Progenitor cell of endocrine pancreas (in vitro differentiated cells): ENCODE measurements at places on chromosomes 2 and 18.

DNA sequence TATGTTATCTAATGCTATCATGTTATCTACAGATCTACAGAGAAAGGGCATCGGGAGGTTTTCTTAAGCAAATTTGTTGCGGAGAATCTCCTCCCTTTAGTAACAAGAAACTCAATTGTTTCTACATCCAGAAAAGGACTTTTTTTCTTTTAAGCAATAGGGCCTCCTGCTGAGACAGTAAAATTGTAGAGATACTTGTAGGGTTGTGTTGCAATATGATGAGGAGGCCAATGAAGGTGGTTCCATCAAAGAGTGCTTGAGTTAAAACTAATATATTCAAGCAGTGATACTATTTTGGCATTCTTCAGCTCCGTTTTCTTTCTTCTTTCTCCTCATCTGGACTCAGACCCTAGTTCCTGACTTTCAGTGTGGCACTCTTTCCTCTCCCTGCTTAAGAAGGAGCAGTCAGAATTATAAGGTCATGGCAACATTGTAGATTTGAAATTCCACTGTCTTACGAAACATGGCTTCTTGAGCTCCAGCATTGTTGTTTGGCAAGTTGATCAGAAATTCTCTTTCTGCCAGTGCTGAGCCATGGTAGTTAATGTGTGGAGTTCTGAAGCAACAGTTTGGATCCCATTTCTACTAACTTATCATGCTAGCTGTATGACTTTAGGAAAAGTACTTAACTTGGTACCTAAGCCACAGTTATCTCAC, 202.0 kb upstream of the SLC14A2 start:
- DNase-seq, result no peak

DNA sequence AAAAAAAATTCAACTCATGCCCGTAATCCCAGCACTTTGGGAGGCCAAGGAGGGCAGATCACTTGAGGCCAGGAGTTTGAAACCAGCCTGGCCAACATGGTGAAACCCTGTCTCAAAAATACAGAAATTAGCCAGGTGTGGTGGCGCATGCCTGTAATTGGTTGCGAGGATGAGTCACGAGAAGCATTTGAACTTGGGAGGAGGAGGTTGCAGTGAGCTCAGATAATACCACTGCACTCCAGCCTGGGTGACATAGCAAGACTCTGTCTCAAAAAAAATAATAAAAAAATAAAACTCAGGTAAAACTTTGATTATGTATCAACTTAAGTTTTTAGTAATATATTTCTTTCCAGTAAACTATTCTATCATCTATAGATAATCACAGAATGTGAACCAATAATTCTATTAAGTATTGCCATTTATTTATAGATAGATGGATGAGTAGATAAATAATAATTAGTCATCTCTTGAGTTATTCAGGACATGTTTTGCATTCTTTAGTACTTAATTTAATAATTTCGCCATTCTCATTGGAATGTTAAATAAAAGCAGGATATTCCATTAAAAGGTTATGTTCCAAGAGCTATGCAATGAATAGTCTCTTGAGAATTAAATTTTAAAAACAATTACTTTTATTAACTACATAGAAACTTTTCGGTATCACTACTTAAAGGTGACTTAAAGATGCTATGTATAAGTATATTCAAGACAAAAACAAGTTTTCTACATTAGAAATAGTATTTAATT, 48.7 kb downstream of the WDPCP start:
- no peak for DNase-seq

GRCh38 chr18:70288171-70288850, 534 bp upstream of the SOCS6 start:
- DNase-seq, result no peak

GRCh38 chr2:173109253-173110188, 33.9 kb downstream of the MAP3K20 start:
- DNase-seq, result no peak

GRCh38 chr2:214127571-214127970, 283.3 kb upstream of the VWC2L start:
- DNase-seq, result no peak

DNA sequence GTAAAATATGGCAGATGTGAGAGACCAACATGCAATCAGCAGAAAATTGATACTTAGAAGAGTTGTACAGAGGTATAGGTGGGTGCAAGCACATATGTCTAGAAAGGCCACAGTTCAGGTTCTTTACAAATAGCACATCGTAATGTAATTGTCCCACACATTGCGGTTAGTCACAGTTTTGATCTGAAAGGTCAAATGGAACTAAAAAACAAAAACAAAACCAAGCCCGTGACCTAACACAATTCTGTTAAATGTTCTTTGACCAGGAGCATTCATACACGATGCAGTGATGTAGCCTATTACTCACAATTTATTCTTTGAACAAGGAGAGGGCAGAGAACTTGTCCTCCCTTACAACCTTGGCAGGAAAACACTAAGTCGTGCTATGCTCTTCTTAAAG, 108.9 kb upstream of the MAP4K3 start:
- no peak for DNase-seq

DNA sequence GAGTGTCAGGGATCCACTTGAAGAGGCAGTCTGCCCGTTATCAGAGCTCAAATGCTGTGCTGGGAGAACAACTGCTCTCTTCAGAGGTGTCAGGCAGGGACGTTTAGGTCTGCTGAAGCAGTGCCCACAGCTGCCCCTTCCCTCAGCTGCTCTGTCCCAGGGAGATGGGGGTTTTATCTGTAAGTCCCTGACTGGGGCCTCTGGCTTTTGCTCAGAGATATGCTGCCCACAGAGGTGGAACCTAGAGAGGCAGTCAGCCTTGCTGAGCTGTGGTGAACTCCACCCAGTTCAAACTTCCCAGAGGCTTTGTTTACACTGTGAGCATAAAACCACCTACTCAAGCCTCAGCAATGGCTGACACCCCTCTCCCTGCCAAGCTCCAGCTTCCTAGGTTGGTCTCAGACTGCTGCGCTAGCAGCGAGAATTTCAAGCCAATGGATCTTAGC, 38.1 kb downstream of the PLEK start:
- DNase-seq, result no peak

GRCh38 chr18:6921571-6921970, 192.1 kb downstream of the ARHGAP28 start:
- no peak for DNase-seq

DNA sequence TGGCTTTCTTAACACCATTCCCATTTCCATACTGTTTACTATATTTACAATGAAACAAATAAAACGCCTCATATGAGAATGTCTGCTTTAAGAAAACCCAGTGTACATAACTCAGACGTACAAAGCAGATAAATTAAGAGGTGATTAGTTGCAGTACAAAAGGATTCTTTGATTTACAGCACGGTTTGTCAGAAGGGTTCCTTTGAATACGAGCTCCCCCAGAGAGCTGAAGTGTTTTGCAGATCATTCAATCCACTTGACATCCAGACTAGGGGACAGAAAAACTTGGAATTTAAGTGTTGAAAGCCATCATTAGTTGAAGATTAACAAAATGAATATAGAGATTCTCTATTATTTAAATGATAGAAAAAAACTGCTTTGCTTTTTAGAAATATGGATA, 72.5 kb downstream of the RAPGEF4 start:
- DNase-seq, result no peak

DNA sequence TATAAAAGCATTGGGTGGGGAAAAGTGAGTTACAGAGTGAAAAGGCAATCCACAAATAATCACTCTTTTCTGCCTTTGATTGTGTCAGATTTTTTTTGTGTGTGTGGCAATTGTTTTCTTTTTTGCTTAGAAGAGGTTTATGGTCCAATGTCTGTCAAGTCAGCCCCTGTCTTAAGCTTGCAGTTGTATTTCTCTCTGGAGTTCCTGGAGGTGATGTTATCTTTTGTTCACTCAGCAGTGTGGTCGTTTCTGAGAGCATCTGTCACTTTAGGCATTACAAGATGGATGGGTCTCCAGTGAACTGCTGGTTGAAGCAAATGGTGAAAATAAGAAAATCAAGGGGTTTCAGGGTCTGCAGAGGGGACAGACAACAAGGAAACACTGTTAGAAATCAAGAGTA, 121.3 kb downstream of the GREB1L start:
- DNase-seq, result no peak

DNA sequence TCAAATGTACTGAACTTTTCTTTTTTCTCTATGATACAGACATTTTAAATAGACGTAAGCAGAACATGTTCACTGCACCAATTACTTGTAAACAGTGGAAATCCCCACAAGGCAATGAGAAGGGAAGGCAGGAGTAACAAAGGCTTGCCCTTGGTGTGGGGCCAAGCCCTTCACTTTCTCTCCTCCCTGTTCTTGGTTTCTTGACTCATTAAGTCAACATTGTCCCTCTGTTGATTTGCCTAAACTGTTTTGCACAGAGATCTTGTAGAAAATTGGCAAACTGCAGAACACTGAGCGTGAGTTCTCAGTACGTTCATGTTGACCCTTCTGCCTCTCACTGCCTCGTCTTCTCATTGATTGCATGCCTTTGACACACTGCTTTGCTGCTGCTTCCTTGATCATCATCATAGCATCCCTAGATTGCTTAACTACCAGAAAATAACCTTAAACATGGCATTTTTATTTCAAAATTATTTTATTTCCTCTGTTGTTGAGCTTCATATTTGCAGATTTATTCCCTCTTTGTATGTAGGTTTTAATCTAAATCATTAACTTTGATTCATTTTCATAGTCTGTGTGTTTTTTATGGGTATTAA, 257.7 kb downstream of the PTGR3 start:
- no peak for DNase-seq

DNA sequence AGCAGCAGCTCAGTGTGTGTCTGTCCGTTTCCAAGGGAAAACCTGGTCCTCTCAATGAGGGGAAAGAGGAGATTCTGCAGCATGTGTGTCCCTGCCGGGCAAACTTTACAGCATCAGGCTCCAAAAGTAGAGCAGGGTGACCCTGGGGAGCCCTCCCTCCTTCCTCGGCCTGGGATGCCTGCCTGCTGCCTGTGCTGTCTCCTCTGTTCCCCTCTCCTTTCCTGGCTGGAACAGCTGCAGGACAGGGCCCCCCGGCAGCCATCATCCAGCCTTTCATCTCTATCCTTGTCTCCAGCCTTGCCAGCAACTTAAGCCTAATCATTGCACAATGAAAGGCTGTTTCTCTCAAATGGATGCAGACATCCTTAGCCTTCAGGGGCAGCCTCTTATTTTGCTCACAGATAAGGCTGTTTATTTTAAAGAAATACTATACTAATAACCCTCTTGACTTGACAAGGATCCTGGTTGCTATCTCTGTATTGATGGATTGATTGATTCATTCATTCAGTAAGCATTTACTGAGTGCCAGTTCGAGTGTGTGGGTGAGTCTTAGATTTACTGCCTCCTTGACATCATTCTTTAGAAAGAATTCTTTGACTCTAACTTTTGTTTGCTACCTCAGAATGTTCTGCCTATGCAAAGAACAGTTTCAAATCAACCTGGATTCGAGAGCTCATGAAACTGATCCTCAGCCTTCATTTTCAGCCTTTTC, 40.6 kb upstream of the EDAR start:
- DNase-seq, result no peak

GRCh38 chr18:56709463-56709862, 58.3 kb downstream of the WDR7 start:
- DNase-seq, result no peak

- DNase-seq, result no peak
Observed at GRCh38 chr2:149686136-149687051, 98.8 kb upstream of the MMADHC start.

DNA sequence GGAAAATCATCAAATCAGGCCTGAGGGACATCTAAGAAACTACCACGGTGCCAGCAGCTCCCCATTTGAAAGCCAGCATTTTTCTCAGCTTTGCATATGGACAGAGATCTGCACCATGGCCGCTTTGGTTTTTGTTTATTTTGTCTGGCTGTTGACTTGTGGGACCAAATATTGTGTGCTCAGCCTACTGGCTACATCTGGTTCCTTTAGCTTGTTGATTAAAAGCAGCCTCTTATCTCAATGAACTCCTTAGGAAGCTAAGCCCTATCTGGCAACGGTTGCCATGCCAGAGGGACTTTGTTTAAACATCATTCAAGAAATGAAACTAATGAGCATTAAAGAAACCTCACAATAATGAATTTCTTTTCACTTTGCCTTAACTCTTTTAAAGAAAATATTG, 32.4 kb upstream of the CCDC150 start:
- DNase-seq, result no peak

GRCh38 chr18:63128237-63128974, 191.2 kb downstream of the BCL2 start:
- DNase-seq, result no peak

GRCh38 chr18:36532394-36532793, 234.9 kb downstream of the FHOD3 start:
- no peak for DNase-seq

- no peak for DNase-seq
Observed at GRCh38 chr2:180669016-180669415, 311.4 kb upstream of the UBE2E3 start.

DNA sequence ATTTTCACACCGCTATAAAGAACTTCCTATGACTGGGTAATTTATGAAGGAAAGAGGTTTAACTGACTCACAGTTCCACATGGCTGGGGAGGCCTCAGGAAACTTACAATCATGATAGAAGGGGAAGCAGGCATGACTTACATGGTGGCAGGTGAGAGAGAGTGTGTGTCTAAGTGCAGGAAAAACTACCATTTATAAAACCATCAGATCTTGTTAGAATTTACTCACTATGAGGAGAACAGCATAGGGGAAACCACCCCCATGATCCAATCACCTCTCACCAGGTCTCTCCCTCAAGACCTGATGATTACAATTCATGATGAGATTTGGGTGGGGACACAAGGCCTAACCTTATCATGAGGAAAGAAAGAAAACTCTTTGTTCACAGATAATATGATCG, 174.6 kb downstream of the SRBD1 start:
- no peak for DNase-seq

- no peak for DNase-seq
Observed at GRCh38 chr2:191366199-191366598, 121.0 kb downstream of the MYO1B start.

DNA sequence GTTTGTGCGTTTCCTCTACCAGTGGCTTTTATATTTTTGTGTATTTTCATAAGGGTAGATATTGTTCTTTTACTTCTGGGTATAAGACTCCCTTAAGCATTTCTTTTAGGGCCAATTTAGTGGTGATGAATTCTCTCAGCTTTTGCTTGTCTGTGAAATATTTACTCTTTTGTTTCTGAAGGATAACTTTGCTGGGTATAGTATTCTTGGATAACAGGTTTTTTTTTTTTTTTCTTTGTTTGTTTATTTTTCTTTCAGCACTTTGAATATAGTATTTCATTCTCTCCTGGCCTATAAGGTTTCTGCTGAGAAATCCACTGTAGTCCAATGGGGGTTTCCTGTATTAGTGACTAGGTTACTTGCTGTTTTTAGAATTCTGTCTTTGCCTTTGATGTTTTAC, 122.7 kb downstream of the XRCC5 start:
- no peak for DNase-seq

GRCh38 chr2:171407030-171407675, 26.6 kb downstream of the METTL8 start:
- DNase-seq, result no peak

DNA sequence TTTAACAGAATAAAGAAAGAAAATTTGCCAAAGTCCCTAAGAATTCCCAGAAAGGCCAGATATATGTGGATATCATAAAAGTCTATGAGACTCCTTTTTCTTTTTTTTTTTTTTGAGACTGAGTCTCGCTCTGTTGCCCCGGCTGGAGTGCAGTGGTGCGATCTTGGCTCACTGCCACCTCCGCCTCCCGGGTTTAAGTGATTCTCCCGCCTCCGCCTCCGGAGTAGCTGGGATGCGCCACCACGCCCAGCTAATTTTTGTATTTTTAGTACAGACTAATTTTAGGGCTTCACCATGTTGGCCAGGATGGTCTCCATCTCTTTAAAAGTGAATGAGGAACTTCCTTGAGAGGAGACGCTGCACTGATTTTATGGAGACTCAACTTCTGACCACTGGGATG, 335.2 kb downstream of the FBXO15 start:
- no peak for DNase-seq
